ENCODE measurements at places on chromosomes 6 and 20.

DNA sequence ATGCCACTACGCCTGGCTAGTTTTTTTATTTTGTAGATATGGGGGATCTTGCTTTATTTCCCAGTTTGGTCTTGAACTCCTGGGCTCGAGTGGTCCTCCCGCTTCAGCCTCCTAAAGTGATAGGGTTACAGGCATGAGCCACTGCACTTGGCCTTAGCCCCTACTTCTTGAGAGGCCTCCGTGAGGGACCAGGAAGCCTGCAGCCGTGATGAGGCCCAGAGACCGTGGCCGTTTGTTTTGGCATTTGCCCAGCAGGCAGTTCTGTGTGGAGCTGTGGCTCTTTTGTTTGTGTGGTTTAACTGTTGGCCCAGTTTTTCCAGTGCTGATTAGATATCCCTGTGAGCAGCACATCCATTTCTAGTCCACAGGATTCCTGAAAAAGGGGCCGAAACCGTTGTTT is 39.8 kb downstream of the SRSF3 start:
- no peak for DNase-seq

- DNase-seq: no peak
Observed at GRCh38 chr20:20888266-20888656, 175.8 kb upstream of the RALGAPA2 start.

DNA sequence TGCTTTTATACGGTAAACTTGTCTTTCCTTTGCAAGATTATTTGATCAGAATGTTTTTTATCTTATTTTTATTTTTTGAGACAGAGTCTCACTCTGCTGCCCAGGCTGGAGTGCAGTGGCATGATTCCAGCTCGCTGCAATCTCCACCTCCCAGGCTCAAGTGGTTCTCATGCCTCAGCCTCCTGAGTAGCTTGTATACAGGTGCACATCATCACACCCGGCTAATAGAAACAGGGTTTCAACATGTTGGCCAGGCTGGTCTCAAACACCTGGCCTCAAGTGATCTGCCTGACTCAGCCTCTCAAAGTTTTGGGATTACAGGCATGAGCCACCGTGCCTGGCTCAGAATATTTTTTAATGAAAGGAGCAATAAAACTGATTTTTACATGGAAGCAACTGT is 8.9 kb upstream of the LPIN3 start:
- no peak for DNase-seq

DNA sequence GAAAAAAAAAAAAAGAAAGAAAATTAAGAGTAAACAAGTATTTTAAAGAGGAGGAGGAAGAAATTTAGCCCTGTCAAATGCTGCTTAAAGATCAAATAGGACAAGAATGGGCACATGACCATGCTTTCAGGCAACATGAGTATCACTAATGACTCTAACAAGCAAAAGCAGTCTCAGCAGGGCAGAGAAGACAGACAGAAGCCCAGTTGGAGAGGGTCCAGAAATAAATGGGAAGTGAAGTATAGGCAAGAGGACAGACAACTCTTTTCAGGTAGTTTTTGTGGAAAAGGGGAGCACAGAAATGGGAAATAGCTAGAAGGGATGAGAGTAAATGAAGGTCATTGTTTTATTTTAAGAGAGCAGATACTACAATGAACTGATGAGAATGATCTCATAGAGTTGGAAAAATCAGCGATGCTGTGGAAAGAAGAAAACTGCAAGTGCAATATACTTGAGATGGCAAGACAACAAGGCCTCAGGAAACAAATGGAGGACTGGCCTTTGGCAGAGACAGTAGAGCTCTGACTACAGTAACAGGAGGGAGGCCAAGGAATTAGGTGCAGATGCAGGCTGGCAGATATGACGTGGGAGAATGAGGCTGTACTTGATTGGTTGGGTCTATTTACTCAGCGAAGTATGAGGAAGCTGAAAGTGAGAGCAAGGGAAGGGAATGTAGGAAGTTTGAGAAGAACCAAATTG is 40.3 kb downstream of the KIF6 start:
- no peak for DNase-seq

All from NCI-H1694 treated with DMSO at 0.1 percent for 48 hours (cell line).